WTC11 (cell line): ENCODE measurements at places on chromosomes 12 and 14.

GRCh38 chr14:78016532-78016931 lies 153.6 kb upstream of the NRXN3 start:
- H3K4me1 ChIP-seq = no peaks in the 10 kb centered on the region
- H3K36me3 ChIP-seq = no peaks in the 10 kb centered on the region
- H3K27ac ChIP-seq = no peak overlapping the region
- H3K27me3 ChIP-seq = no peaks in the 10 kb centered on the region

DNA sequence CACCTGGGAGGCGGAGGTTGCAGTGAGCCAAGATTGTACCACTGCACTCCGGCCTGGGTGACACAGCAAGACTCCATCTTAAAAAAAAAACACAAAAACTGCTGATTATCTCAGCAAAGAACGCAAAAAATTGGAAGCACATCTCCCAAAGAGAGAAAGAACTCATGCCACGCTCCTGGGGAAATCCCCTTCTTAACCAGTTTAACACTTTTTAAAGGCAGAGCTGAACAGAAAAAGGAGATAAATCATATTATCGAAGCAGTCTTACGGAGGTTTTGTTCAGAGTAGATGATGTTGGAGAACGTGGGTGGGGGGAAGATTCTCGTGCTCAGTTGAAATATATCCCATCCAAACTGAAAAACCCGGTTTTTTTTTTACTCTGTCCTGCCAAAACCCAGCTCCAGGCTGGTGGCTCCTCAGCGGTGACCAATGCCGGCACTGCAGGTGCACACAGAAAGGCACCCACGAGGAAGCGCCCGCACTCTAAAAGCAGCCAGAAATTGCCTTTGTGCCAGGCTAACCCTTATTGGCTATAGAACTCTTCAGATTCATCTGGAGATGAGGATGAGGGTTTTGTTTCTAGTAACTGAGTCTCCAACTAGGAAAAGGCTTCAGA lies 100.2 kb upstream of the PARP11 start:
- no peak overlapping the region for H3K27ac ChIP-seq
- H3K36me3 ChIP-seq = no peaks in the 10 kb centered on the region
- no peak overlapping the region for H3K4me3 ChIP-seq
- peaks cover 3% of the 10 kb centered on the region; the same call in 1 of the 2 replicates for H3K27me3 ChIP-seq
- DNase-seq = no peak

- H3K4me1 ChIP-seq = no peaks in the 10 kb centered on the region
- no peaks in the 10 kb centered on the region; the same call in 1 of the 2 replicates for H3K27me3 ChIP-seq
- no peak for DNase-seq
- peaks cover 6% of the 10 kb centered on the region for H3K36me3 ChIP-seq
- H3K27ac ChIP-seq = no peak overlapping the region
These were observed 446.9 kb downstream of the MED13L start for GRCh38 chr12:115830633-115831032.

GRCh38 chr12:56377310-56377988 lies 14.8 kb upstream of the APOF start:
- peaks cover 7% of the 10 kb centered on the region for H3K4me1 ChIP-seq
- no peaks in the 10 kb centered on the region for H3K36me3 ChIP-seq
- H3K27me3 ChIP-seq = no peaks in the 10 kb centered on the region; the same call in none of the 2 replicates
- H3K4me3 ChIP-seq = no peak overlapping the region
- peak overlapping the region; percentile 47; the same call in 1 of the 2 replicates for H3K27ac ChIP-seq

DNA sequence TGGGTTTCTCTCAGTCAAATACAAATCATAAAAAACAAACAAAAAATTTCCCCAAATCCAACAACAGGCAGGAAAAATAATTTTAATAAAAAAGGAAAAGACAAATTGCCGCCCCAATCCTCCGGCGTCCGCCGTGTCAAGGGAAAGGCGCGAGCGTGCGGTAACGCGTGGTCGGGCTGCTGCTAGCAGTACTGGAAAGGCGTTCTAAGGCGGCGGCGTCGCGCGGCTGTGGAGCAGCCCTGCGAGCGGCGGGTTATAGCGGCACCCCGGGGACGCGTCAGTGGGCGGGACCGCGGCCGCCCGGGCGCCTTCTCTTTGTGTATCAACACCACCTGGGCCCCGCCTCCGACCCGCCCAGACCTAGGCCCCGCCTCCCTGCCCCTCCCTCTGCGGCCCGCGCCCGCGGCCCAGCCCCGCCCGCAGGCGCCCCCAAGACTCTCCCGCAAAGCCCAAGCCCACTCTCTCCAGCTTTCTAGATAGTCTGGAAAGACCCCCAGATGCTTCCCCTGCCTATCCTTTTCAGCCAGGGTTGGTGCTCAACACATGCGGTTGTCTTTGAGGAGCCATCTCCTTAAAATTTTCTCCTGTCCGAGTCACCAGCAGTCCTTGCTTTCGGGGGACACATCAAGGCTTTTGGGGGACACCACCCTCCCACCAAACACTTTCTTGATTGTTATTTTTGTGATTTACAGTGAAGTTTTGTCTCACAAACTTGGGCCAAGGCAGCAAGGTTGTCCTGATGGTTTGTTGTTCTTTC lies at the start of gene SLC38A2:
Gene SLC38A2, minus strand, starts transcription at position 230 of the 757 bp plus-strand sequence. CDS start 1,480 bp downstream, outside the sequence.
- peaks cover 49% of the 10 kb centered on the region for H3K4me1 ChIP-seq
- DNase-seq = peak; percentile 96
- peaks cover 46% of the 10 kb centered on the region for H3K36me3 ChIP-seq
- H3K27ac ChIP-seq = peak within 1 kb of the TSS; percentile 98
- H3K27me3 ChIP-seq = no peaks in the 10 kb centered on the region; the same call in 1 of the 2 replicates

DNA sequence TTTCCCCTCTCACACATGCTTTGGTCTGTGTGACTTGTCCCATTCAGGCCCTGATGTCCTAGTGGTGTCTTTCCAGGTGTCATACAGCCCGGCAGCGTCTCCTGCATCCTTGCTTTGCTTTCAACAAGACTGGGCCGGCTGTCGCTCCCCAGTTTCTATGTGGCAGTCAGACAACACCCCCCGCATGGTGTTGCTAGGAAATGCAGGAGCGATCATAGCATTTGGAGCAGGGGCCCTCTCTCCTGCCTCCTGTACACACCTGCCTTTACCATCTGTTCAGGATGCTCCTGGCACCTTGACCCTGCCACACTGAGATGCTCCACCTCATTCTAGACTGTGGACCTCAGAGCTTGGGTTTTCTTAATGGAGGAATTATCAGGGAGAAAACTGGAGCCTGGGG lies 29.5 kb downstream of the CACNA1C start:
- 0 out of 2 replicates have a peak overlapping the region, but pooled peaks have one; percentile 40 for H3K27ac ChIP-seq
- H3K4me3 ChIP-seq = no peak overlapping the region
- no peak for DNase-seq
- no peaks in the 10 kb centered on the region for H3K27me3 ChIP-seq

- H3K4me3 ChIP-seq = no peak overlapping the region
- no peaks in the 10 kb centered on the region for H3K36me3 ChIP-seq
- H3K27me3 ChIP-seq = no peaks in the 10 kb centered on the region
- H3K4me1 ChIP-seq = peaks cover 11% of the 10 kb centered on the region
These were observed 177.8 kb downstream of the PRKD1 start for GRCh38 chr14:29749829-29750228.

GRCh38 chr14:22397221-22397737 lies 191.7 kb downstream of the DAD1 start:
- H3K27ac ChIP-seq = no peak overlapping the region
- H3K36me3 ChIP-seq = no peaks in the 10 kb centered on the region
- no peaks in the 10 kb centered on the region; the same call in 1 of the 2 replicates for H3K27me3 ChIP-seq

GRCh38 chr12:24352363-24352762 lies 402.9 kb upstream of the SOX5 start:
- peaks cover 8% of the 10 kb centered on the region for H3K4me1 ChIP-seq
- no peak for DNase-seq
- no peaks in the 10 kb centered on the region for H3K27me3 ChIP-seq
- H3K27ac ChIP-seq = no peak overlapping the region
- no peak overlapping the region for H3K4me3 ChIP-seq
- H3K36me3 ChIP-seq = peaks cover 11% of the 10 kb centered on the region

GRCh38 chr12:51059086-51059485 lies 11.0 kb downstream of the LETMD1 start:
- H3K36me3 ChIP-seq = peaks cover 59% of the 10 kb centered on the region
- no peak for DNase-seq
- H3K27me3 ChIP-seq = no peaks in the 10 kb centered on the region
- H3K4me1 ChIP-seq = no peaks in the 10 kb centered on the region
